ENCODE measurements at places on chromosomes 4 and X.
A peak's percentile ranks its signal among the peaks of the same experiment; 100 is the strongest.

DNA sequence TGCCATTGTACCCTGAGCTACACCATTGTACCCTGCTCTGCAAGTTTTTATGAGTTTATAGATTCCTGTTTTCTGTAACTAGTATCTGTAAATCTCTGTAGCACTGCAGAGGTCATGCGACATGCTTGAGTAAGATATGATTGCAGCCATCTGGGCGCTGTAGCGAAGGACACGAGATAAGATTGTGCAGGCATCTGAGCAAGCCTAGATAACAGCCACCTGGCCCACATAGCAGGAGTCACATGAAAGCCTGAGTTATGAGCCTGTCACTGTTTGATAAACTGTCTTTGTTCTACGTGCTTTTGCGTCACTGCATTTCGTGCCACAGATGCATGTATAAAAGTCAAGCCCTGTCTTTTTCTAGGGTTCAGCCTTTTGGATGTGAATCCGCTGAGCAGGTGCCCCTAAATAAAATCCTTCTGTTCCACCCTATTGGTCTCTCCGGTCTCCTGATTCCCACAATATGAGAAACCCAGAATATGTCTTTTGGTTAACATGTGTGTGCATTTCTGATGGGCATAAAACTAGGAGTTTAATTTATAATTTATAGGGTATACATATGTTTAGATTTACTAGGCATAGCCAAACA is 327.6 kb upstream of the MAOA start:
- no peak for DNase-seq

GRCh38 chr4:104206784-104207183 is 287.9 kb downstream of the CXXC4 start:
- DNase-seq, result no peak

GRCh38 chrX:50719614-50720013 is 94.4 kb downstream of the SHROOM4 start:
- DNase-seq, result no peak

DNA sequence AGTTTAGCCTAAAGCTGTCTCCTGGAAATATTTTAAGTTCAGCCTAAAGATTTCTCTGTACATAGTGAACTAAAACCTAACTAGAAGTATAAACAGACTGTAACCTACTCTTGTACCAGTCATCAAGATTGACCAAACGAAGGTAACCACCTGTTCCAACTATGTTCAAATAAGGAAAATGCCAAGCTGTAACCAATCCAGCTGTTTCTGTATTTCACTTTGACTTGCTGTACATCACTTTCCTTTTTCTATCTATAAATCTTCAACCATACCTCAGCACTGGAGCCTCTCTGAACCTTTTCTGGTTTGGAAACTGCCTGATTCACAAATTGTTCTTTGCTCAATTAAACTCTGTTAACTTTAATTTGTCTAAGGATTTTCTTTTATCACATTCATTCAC is 3.1 kb upstream of the CYSLTR1 start:
- DNase-seq, result no peak

DNA sequence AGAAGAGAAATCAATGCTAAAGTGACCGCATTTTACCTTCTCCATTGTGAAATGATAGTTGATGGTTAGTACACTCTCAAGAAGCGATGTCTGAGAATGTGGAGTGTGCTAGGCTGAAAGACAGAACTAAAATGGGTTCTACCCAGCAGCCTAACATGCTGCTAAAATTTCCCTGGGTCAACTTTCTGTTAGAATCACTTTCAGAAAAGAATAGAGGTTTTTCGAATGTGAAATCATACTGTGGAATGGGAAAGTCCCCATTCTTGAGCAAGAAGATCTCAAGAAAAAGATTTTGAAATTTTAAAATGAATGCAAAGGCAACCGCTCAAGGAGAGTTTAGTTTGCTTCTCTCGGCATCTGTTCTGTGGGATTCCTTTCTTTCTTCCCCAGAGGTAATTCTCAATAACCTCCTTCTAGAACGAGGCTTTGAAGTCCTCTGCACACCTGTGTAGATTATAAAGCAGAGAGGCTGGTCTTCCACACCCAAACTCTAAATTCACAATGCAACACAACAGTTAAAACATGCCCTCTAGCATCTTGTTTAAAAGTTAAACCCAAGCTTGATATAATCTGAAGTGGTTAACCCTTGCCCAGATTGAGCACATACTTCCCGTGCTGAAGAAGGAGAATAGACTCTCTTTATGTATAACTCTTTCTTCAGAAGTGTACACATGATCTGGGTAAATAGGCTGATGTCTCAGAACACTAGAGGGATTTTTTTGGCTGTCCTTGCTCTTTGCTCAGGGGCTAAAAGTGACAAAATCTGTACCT is 208.7 kb upstream of the KLF3 start:
- no peak for DNase-seq

DNA sequence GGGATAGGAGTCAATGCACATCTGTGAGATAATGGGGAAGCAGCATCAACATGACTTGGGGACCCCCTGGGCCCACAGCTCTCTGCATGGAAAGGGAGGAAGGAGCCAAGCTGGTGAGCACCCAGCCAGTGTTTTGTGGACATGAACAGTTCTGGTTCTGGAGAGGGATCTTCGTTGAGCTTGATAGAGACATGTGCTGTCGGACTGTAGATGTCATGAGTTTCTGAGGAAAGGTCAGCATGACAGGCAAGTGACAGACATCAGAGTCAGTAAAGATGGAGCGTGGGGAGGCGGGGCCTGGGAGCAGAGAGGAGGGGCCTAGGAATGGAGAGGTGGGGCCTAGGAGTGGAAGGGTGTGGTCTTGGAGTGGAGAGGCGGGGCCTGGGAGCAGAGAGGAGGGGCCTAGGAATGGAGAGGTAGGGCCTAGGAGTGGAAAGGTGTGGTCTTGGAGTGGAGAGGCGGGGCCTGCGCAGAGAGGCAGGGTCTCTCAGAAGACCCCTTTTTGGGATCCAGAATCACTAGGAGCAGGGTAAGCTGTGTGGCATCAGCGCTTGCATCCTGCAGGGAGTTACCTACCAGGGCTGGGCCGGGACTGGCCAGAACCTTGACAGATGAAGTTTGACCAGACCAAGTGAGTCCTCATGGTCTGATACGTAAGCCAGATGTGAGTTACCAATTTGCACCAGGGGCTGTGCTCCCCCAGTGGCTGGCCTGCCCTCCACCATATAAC is 33.7 kb downstream of the PIGG start:
- DNase-seq, result no peak

DNA sequence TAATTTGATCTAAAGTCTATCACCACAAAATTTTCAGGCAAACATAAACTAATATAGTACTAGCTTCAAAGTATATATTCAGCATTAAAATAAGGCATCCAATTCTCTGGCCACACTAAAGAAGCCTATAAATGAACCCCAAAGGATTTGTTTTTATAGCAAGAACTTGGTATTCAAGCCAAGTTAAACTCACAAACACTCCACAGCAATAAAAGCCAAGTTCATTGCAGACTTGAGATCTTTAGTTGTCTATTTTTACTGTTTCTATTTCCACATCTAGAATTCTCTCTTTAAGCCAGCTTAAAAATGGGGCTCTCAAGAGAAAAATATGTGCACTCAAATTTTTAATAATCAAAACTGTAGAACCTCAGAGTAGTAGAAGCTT is 51.1 kb downstream of the WDFY3 start:
- no peak for DNase-seq

DNA sequence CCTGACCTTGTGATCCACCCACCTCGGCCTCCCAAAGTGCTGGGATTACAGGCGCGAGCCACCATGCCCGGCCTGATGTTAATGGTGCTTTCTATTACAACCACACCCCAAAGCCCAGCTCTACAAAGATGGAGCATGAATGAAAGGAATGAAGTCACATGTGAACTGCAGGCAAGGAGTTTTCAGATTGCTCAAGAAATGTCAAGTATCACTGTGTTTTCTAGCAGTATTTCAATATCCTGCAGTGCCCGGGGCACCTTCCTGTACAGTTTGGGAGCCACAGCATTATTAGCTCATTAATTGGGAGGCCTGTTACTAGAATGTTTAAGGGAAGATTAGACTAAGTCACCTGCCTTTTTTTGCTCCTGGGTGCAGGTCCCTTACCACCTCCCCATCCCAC is 40.1 kb downstream of the PRIMPOL start:
- DNase-seq, result no peak

- peak; percentile 63 for DNase-seq
Measured at GRCh38 chrX:120769576-120770341, 105.9 kb downstream of the CT47B1 start.

- DNase-seq, result no peak
Measured at GRCh38 chrX:132022198-132022966, 720 bp upstream of the STK26 start.

DNA sequence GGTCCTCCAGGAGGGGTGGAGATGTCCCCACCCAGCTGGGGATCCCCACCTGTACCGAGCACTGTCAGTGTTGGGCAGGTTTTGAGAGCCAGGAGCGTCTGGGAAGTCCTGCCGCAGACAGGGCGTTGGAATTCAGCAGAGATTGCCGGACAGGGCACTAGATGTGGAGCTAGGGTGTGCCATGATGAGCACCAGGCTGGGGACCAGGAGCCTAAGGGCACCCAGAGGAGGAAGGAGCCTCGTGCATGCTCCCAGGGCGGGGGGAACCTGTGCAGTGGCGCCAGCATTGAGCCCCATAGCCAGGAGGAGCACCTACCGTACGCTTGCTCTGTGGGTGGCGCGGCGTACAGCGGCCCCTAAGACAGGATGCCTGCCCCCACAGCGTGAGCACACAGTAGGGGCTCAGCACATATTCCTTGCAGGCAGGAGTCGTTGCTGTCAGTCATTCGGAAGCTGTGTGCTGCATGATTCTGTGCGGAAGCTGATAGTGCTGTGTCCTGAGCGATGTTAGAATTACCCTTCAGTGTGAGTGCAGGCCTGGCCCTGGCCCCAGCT is 18.8 kb upstream of the TADA2B start:
- no peak for DNase-seq

GRCh38 chr4:107808572-107808971 is 16.2 kb upstream of the SGMS2 start:
- no peak for DNase-seq

- DNase-seq, result no peak
Measured at GRCh38 chr4:3805026-3805425, 38.8 kb downstream of the ADRA2C start.

GRCh38 chr4:122050841-122051240 is 99.0 kb upstream of the TRPC3 start:
- no peak for DNase-seq

DNA sequence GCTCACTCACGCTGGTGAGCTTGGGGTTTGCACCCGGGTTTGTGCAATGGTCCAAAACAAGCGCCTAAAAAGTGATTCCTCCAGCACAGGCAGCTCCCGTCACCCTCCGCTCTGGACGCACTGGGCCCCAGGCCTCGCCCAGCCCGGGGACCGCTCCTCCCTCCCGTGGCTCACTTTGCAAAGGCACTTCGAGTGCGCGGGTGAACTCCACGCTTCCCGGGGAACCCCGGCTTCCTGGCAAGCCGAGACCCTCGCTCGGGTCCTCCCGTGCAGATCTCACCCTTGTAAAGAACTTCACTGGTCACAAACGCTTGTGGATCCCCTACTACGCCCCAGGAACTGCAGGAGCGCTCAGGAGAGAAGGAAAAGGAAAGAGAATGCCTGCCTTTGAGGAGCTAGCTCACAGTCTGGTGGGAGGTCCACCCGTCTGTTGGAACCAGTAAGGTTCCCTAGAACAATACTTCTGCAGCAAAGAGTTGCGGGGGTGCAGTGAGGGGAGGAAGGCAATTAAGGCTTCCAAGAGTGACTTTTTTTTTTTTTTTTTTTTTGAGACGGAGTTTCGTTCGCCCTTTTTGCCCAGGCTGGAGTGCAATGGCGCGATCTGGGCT is at the start of gene CTPS2:
Gene CTPS2 (minus strand): TSS at position 122 of the 608 bp plus-strand sequence. CDS start 9,767 bp downstream, outside the sequence.
- peak; percentile 55 for DNase-seq

DNA sequence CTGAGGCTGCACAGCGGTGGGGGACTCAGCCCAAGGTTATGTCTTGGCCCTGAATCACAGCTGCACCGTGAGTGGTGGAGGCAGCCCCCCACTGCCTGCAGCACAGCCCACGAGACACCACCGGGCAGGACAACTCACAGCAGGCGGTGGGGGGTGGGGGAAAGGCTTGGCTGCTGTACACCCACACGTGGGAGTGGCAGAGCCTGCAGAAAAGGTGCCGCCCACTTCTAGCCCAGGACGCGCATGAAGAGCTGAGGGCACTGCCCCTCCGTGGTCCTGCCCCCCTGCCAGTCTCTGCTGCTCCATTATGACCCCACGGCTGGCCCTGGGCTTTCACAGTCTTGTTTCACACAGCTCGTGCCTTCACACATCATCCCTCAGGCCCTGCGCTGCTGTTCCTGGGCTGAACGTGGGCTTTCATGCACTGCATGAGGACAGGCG is 40.8 kb downstream of the FGFRL1 start:
- no peak for DNase-seq

DNA sequence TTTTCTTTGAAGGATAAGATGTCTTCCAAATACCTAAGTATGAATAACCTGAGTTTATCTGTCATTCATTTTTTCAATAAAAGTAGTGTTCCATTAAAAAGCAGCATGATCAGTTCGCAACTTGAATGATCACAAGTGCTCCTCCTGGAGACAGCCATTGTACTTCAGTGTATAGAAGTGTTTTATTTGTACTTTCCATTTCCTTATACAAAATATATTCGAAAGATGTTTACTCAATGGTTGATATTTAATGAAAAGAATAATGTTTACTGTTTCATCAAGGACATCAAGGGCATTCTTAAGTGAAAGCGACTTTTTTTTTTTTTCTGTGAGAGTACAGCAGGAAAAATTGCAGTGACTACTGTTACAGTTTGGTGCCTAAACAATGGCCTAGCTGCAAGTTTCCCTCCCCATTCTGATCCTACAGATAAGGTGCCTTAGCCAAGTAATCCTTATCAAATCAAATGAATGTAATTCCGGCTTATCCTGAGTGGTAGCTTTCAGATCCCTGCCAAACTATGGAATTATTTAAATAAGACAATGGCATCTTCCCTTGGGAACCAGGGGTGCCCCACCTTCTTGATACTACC is 69.0 kb upstream of the IL15 start:
- no peak for DNase-seq

DNA sequence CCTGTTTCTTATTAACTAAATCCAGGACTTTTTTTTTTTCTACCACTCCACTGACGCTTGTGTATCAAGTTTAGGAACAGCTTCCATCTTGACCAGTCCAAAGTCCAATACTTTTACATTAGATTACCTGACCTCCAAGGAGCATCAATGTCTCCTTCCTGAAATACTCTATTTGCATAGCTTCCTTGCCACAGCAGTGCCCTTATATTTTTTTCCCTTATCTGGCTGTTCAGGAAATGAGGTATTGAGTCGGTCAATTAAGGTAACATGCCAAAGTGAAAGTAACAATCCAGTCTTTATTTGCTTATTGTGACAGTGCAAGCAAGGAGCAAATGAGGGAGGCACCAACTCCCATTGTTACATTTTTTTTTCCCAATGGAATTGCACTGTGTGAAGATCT is 730.8 kb upstream of the NDST4 start:
- no peak for DNase-seq

GRCh38 chrX:18833071-18833731 is 125.8 kb downstream of the PPEF1 start:
- no peak for DNase-seq

DNA sequence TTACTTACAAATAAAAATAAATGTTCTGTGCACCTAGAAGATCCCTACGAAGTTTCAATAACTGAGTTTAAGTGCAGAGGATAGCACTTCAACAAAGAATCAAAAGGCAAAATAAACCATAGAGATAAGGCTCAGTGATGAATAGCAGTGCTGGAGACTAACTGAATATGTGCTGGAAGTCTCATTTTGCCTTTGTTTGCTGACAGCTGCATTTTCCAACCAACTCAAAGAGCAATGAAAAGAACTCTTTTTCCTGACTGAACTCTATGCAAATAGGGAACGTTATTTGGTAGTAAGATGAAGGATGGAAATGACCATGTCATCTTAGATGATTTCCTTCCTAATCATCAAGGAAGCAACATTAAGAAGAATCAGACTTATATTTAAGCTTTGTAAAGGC is 32.7 kb upstream of the ADH7 start:
- DNase-seq, result no peak

Data from fibroblast of skin of back (primary cell).